ENCODE measurements at places on chromosomes 7 and 10. TPM values are rescaled to one million over a fixed set of nuclear protein-coding genes. Genes with fewer than 3 reads are reported as not detected.

ADAM22 gene
- polyA plus RNA-seq = 25.9 TPM

TET1 gene
- 15.0 TPM for polyA plus RNA-seq

IKZF1 gene
- polyA plus RNA-seq = 2.2 TPM

SLC25A13 gene
- polyA plus RNA-seq = 21.8 TPM

DNA sequence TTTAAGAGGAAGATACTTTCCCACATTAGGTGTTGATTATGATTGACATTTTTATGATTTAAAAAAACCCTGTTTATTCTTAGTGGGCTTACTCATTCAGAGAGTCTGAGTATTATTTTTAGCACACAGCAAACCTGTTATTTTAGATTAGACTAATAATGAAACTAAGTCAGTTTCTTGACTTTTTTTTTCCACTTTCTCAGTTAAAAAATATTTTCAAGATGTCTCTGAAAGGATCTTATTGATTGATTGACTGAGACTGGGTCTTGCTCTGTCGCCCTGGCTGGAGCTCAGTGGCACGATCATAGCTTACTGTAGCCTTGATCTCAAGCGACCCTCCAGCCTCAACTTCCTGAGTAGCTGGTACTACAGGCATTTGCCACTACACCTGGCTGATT, 20.4 kb upstream of the INPP5F start:
- DNase-seq = no peak

GRCh38 chr10:132186488-132187429, at the start of gene DPYSL4:
DPYSL4 (plus strand) TSS chr10:132186948; CDS start chr10:132187064, 116 bp downstream.
- DNase-seq = no peak

GRCh38 chr10:60473557-60473956, 83.9 kb upstream of the ANK3 start:
- no peak for DNase-seq

GRCh38 chr7:143323653-143324052, 7.7 kb downstream of the CLCN1 start:
- no peak for DNase-seq

DNA sequence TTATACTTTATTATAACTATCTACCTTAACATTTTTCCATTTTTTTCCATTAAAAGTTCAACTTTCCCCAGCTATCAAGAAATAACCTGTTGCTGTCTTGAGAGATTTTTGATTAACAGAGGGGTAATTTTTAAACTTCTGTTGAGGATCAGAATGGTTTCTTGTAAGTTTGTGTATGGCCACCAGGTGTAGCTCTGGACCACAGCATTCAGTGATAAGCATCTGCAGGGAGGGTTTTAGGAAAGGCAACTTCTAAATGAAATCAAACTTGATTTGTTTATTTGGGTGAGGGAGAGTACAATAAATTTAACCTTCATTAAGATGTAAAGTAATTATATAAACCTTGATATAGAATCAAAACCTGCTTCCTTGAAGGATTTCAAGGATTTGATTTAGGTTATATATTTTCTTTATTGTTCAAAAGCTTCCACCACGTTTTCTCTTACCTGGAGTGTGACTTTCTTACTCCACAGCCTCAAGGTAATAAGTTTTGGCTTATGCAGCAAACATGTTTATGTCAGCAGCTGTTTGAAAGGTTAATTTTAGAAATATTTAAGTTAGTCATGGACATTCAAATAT, 153.3 kb downstream of the STK31 start:
- peak; percentile 5 for DNase-seq

- DNase-seq = no peak
Measured at GRCh38 chr7:38410056-38410455, 136.6 kb upstream of the TARP start.

- DNase-seq = no peak
Measured at GRCh38 chr10:70943249-70943648, 54.9 kb upstream of the PCBD1 start.

DNA sequence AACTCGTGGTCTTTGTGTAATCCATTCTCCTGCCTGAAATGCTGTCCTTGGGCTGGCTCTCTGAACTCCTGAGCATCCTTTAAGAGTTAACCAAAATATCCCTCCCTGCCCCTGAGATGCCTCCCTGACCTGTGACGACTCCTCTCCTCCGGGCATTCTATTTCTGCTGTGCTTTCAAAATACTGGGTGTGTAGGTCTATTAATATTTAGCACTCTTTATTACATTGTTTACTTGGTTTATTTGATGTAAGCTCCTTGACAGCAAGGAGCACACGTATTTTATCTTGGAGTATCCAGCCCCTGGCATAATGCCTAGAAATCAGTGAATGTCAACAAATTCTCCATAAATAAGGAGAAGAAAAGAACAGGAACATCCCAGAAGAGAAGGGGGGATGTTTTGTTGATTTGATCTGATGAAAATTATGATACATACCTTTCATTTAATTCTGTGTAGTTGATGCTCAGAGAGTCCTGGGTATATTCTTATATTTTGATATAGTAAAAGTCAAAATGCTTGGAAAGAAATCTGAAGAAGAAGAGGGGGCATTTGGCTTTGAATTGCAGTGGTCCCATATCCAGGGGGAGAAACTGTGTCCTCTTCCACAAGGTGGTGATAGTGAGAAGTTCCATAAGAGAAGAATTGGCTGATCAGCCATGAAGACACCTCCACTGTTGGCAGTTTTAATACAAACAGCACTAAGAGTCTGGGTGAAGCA, 107.7 kb upstream of the MPP7 start:
- no peak for DNase-seq

- DNase-seq = no peak
Measured at GRCh38 chr10:7886056-7886455, 67.8 kb downstream of the TAF3 start.

GRCh38 chr10:113399065-113399464, 153.8 kb upstream of the HABP2 start:
- no peak for DNase-seq

Measured in right lung (tissue), 10 donors.